NCI-H226 (cell line): ENCODE measurements at places on chromosomes 7 and 10.

DNA sequence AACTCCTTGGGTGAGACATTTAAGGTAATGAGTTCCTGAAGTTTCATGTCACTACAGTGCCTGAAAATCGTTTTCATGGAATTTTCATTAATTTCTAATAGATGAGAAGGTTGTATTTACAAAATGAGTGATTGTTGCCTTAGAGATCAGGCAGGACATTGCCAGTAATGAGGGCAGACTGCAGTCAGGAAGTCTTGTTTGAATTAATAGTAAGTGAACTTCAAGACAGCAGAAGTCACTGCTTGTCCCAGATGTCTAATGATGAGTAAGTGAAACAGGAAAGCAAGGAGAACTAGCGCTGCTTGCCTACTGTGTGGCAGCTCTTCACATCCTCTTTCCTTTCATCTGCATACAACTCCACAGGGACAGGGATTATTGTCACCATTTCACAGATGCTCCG, 237.4 kb downstream of the BAMBI start:
- no peak for DNase-seq

- no peak for DNase-seq
Measured at GRCh38 chr10:9851808-9852207, 1165.9 kb upstream of the CELF2 start.

- DNase-seq = no peak
Measured at GRCh38 chr7:30678805-30679204, 3.5 kb downstream of the CRHR2 start.

- no peak for DNase-seq
Measured at GRCh38 chr10:38050212-38050611, 39.7 kb downstream of the ZNF33A start.

DNA sequence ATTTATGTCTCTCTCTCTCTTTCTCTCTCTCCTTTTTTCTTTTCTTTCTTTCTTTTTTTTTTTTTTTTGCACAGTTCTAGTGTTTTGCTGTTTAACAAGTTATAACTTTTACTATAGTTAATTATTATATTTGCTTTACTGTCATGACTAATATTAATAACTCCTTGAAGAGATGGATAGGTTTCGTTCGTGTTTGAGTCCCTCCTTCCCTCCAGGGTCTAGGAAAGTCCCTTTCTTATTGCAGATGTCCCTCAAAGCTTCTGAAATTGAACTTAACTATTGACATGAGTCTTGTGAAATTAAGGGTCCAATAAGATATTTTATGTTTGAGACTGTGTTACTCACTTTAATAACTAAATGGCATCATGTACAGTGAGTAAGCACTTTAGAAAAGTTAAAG, 131.4 kb downstream of the PLXDC2 start:
- no peak for DNase-seq

DNA sequence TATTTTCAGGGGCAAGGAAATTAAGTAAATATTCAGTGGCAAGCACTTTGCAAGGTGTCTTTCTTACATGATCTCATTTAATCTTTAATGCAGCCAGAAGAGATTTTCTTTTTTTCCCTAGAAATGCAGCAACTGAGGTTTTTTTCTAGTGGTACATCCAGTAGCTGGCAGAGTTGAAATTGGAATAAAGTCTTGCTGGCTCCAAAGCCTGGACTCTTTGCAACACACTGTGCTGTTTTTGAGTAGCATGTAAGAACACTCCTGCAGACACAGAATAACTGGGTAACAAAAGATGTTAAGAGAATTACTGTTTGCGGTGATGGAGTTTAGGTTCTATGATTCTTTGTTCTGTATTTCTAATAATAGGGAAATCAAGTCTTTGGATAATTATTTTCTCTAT, 123.6 kb downstream of the PON1 start:
- no peak for DNase-seq

DNA sequence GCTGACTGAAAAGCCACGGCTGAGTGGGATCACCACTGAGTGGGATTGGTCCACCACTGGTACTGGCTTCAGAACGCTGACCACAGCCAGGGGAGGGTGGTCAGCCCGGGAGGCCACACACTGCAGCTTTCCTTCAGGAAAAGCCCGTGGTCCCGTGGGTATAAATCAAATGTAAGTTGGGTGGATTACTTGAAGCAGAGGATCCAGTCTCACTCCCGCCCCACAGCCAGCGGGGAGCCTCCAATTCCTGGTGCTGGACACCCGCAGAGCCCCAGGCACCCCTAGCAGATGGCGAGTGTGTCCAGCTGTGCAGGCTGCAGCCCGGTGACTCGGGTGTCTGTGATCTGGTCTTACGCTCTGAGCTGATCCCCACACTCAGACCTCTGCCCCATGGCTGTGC, 231.1 kb upstream of the ZNF32 start:
- no peak for DNase-seq

DNA sequence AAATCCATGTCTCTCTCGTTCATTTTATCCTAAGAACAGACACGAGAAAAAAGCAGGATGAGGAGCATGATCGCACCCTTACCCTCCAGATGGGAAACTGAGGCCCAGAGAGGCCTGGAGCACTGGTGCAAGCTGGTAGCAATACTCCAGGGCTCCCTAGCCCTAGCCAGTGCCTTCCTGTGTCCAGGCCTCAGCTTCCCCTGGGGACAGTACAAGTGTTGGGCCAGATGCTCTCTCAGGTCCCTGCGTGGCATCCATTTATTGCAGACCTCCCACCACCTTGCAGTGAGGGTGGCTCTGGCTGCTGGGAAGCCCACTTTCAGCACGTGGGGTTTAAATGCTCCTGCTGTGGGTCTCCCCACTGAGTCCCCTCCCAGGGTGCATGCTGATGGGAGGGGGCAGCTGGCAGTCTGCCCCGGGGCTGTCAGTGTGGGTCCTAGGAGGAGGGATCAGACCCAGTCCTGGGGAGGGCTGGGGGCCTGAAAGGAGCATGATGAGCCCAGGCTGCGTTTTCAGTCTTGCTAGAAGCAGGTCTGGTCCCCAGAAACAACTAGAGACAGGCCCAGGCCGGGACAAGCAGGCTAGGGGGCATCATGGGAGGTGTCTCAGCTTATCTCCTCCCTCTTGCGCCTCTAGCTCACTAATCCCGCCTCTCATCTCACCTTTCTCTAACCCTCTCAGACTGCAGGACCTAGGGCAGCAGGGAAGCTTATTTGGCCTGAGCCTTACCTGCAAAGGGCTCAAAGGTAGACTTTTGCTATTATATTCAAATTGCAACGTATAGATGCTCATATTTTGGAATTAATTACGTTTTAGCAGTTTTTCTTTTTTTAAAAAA, 662 bp upstream of the PPIF start:
- no peak for DNase-seq

GRCh38 chr10:60990663-60991062, 46.7 kb upstream of the RHOBTB1 start:
- no peak for DNase-seq

DNA sequence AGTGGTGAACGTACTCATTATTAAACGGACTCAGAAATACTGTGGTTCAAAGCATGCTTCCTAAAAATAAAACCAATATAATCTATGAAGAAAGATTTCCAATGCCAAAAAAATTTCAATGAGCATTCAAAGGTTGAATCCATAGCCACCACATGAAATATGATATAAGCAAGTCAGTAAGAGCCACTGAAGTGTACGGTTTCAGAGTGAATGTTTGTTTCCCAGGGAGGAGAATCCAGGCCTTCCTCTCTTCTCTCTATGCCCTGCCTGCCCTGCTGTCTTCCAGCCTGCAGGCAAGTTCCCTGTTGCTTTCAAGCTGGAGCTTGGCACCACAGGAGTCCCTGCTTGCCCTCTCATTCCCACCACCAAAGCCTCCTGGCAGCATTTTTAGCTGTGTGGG, 1171.6 kb upstream of the C7orf33 start:
- DNase-seq = no peak

DNA sequence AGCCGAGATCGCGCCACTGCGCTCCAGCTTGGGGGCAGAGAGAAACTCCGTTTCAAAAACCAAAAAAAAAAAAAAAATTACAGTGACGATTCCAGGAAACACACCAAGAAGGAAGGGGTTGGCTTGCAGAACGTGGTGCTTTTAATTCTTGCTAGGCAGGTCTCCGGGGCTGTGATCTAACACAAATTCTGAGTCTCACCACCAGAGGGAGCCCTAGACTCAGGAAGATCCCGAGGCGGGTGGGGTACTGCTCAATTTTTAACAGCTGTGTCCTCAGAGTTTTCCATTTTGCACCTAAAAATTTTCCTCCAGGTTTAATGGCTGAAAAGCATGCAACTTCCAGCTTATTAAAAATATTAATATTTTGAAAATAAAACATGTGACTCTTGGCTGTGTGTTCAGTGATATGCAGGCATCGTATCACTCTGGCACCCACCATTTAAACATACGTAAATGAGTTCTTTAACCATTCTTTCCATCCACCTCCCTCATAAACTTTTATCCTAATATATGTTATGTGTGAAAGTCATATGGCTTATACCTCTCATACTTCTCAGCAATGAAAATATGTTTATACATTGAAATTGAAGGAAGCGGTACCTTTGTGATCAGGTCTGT, 26.5 kb upstream of the NUB1 start:
- peak; percentile 41 for DNase-seq

- no peak for DNase-seq
Measured at GRCh38 chr7:50677638-50677996, 105.1 kb downstream of the GRB10 start.

DNA sequence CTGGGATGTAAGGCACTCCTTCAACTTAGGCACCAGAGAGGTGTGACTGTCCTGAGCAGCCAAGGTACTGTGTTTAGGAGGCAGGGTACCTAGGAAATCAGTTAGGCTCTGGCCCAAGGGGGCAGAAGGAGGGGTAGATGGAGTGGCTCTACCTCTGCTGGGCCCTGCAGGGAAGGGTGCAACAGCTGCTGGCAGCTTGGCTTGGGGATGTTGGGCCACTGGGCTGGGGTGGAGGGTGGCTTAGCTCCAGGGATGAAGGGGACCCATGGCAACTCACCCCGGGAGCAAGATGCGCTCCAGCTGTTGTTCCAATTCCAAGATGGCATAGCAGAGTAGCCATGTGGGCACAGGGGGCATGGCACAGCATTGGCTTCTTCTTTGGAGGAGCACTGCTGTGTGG, 42.1 kb downstream of the NEURL1 start:
- no peak for DNase-seq

DNA sequence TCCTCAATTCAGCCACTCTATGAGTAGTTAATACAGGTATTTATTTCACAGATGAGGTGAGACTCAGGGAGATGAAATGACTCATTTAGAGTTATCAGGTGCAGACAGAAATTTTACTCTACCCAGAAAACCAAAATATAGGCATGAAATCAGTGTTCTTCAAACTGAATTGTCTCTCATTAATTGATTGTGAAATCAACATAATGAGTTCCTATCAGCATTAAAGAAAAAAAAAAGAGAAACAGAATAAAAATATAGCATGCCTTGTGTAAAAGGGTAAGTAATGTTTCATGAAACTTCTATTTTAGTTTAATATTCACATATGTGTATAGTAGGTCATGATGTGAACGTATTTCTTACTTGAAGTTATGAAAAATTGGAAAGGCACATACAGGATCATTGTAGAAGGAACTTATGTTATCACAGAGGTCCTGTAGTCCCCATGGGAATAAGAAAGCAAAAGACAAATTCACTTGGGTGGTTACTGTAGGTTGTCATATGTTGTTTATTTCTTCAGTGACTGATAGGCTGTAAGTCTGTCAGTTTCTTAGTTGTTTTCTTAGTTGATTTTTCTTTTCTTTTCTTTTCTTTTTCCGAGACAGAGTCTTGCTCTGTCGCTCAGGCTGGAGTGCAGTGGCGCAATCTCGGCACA, 47.5 kb downstream of the KAT6B start:
- DNase-seq = no peak

- DNase-seq = no peak
Measured at GRCh38 chr7:41872966-41873365, 170.1 kb upstream of the INHBA start.
